Fibroblast of skin of left quadriceps (primary cell): ENCODE measurements at places on chromosomes 3 and 15.

- DNase-seq = no peak
These were observed 562.8 kb downstream of the NR2F2 start for GRCh38 chr15:96893159-96893906.

GRCh38 chr15:77870195-77871065 is 207.1 kb downstream of the TBC1D2B start:
- DNase-seq = no peak

GRCh38 chr15:74776821-74777768 is 4.8 kb upstream of the CSK start:
- DNase-seq = no peak

DNA sequence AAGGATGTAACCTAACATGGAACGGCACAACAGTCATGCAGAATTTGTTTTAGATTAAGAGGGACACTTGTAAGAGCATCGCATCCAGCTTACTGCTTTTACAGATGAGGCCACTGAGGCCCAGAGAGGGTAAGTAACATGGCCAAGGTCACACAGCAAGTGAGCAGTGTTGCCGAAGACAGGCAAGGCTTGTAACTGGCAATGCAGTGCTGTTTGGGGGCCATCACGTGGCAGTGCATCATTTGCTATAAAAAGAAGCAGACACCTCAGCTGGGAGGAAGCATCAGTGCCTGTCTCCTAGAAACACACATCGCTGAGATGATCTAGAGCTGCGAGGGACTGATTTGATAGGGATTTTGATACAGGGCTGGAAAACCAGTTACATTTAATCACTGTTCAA is 108.2 kb upstream of the PROK2 start:
- DNase-seq = no peak

- no peak for DNase-seq
These were observed 15.2 kb upstream of the MME start for GRCh38 chr3:155064920-155065319.
